Omental fat pad (tissue), 4 donors: ENCODE measurements at places on chromosomes 3 and 15.

- DNase-seq: no peak
These were observed 11.2 kb upstream of the KLHL40 start for GRCh38 chr3:42674146-42674545.

DNA sequence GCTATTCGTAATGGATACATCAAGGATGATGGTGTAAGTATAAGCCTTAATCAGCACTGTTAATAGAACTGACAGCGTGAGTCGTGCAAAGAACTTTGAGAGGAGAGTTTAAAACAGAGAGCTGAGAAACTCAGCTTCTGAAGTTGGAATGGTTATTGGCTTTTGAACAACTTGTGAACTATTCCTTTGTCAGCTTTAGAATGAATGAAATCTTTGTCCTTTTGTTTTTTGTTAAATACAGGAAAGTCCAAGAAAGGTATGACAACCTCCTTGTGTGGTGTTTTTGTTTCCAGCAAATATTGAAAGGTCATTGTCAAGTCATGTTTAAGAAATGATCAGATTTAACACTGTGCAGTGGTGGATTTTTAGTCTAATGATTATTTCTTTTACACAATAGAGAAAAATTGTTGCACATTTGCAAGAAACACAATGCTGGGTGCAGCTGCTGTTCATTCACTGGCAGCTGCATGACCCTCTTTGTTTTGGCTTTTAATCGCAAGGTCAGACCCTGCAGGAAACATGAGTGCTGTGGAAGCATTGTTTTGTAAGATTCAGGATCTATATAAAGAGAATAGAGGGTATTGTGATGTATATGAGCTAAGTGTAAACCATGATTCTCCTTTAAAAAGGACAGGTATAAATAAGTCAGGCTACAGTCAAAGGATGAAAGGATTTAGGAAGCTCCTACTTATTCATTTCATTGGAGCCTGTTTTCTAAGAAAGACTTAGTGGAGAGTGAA lies 21.7 kb upstream of the ABHD10 start:
- no peak for DNase-seq

GRCh38 chr3:117734496-117734895 lies 1024.9 kb downstream of the TUSC7 start:
- DNase-seq: no peak

- no peak for DNase-seq
These were observed 542 bp downstream of the PLOD2 start for GRCh38 chr3:146160321-146160963.

DNA sequence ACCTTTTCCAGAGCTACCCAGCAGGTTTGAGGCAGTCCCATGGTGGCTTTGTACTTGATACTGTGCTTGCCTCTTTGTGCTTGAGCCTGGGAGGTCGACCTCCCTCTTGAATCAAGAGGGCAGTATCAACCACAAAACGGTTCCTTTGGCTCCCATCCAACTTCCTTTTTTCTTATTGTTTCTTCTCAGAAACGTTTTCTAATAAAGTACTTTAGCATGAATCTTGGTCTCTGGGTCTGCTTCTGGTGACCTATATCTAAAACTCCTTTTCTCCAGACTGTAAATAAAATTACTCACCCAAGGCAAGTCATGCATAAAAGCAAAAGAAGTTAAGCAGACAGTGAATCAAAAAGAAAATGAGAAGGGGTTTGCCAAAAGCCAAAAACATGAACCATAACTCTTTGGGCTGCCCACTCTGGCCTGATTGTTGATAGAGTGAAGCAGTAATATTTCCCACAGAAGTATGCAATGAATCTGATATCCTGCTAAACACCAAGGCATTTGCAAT lies 112.2 kb upstream of the SLC4A7 start:
- DNase-seq: no peak

DNA sequence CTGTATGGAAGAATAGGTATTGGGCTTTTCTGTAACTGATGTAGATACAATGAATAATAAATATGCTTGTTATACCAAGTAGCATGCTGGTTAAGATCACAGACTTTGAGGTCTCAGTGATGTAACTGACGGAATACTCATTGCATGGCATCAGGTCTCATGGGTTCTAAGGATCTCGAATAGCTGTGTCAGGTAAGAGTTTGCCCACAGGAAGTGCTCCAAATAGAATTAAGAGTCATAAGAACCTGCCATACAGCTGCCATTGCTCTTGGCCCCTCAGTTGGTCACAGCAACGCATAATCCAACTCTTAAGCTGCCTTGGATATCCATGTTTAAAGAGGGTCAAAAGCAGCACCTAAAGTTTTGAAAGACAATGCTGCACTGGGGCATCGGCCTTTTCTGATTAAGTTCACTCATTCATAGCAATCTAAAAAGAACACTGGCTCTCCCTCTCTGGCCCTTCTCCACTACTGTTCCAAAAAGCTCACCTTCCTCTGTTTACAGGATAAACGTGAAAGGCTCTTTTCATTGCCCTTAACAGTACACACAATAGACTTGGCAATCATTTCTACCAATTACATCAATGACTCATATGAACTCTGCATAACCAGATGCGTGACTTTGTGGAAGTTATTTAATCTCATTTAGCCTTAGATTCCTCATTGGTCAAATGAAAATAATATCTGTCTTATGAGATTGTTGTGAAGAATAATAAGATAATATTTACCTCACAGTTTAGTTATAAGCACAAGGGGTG lies 74.6 kb downstream of the ZBTB20 start:
- DNase-seq: no peak

- DNase-seq: no peak
These were observed 719.3 kb upstream of the SGO1 start for GRCh38 chr3:20905210-20905805.

DNA sequence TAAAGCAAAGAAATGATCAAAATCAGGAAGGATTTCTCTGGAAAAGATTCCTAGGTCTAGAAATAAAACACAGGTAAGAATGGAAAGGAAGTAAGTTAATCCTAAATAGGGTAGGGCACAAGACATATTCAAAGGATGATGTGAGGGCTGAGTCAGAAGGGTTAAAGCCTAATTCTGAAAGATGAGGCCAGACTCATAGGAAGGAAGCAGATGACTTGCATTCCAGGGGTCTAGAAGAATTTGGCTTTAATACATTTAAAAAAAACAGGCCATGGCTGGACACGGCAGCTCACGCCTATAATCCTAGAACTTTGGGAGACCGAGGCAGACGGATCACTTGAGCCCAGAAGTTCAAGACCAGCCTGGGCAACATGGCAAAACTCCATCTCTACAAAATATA lies 3.2 kb downstream of the SSR3 start:
- DNase-seq: no peak

GRCh38 chr15:75081150-75081549 lies 57.8 kb downstream of the PPCDC start:
- no peak for DNase-seq

- no peak for DNase-seq
These were observed 20.9 kb upstream of the AMOTL2 start for GRCh38 chr3:134395103-134395502.

DNA sequence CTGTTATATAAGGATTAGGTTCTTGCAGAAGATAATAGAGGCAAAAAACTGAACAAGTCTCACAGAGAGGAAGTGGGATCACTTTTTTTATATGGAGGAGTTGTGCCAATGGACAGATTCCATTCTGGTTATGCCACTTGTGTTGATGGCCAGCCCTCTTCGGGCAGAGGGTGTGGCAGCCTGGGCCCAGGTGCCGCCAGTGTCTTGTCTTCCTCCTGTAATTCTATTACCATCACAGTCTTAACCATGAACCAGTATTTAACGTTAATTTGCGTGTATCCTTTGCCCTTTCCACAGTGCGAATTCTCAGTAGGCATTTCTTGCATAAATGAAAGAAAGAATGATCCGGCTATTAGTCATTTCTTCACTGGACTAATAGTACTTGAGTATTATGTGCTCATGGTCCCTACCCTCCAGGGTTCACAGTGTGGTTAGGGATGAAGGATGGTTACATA lies 7.0 kb upstream of the USP4 start:
- DNase-seq: no peak

DNA sequence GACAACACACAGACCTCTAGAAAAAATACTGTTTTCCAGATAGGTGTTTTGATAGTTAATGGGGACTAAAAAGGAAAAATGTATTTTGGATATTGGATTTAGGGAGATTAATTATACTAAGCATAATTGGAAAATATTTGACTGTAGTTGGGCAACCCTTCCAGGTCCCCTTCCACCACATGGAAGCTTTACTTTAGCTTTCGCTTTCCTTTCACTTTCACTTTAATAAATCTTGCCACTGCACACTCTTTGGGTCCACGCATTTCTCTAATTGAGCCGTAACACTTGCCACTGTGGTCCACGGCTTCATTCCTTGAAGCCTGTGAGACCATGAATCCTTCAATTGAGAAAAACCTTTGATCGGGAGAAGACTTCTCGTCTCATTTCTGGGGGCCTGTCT lies 15.5 kb downstream of the GLDN start:
- no peak for DNase-seq

GRCh38 chr3:176663837-176664831 lies 533.1 kb downstream of the TBL1XR1 start:
- no peak for DNase-seq

DNA sequence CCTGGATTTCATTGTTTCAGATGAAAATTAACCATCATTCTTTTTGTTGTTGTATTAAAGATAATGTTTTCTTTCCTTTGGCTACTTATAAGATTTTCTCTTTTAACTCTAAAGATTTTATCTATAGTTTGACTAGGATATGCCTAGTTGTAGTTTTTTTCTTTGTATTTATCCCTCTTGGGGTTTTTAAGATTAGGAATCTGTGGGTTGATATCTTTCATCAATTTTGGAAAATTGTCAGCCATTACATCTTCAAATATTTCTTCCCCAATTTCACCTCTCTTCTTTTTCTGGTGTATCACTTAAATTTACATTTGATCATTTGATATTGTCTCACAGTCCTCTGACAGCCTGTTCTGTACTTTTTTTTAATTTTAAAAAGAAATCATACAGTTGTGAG lies 32.5 kb upstream of the LIMD1 start:
- no peak for DNase-seq

GRCh38 chr3:39569095-39569494 lies 101.6 kb downstream of the MOBP start:
- DNase-seq: no peak

DNA sequence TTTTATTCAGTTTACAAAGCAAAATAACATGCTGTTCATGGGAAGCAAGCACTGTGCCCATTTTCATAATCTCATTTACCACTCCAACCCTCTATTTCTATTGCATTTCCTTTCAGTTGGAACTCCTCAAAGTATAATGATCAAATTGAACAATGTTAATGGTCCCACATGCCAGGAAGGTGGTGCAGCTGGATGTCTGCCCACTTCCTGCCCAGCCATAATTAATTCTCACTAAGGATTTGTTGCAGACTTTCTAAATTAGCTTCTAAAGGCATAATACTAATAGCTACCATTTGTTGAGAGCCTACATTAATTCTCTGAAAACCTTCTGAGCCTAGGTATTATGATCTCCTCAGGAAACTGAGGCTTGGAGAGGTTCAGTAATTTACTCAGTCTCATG lies 316.1 kb upstream of the TPM1 start:
- no peak for DNase-seq

GRCh38 chr3:25547943-25548674 lies 116.6 kb downstream of the TOP2B start:
- DNase-seq: no peak

GRCh38 chr15:61812476-61812875 lies 247.8 kb downstream of the VPS13C start:
- no peak for DNase-seq

- DNase-seq: no peak
These were observed 53.8 kb upstream of the DCP1A start for GRCh38 chr3:53401154-53401553.

GRCh38 chr3:37863949-37864822 lies 2.5 kb downstream of the CTDSPL start:
- DNase-seq: no peak

GRCh38 chr3:172157564-172158258 lies 118.3 kb downstream of the FNDC3B start:
- DNase-seq: no peak

DNA sequence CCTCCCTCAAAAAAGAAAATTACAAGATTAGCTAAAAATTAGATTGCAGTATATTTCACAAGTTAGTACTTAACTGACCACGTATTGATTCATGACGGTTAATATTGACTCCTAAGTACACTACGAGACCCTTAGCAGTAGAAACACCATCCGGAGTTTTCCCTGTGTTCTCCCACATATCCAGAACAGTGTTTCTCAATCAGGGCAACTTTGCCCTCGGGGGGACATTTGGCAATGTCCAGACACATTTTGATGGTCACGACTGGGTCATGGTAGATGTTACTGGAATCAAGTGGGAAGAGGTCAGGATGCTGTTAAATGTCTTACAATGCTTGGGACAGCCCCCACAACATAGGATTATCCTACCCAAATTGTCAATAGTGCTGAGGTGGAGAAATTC lies 40.7 kb upstream of the LIPC start:
- no peak for DNase-seq

DNA sequence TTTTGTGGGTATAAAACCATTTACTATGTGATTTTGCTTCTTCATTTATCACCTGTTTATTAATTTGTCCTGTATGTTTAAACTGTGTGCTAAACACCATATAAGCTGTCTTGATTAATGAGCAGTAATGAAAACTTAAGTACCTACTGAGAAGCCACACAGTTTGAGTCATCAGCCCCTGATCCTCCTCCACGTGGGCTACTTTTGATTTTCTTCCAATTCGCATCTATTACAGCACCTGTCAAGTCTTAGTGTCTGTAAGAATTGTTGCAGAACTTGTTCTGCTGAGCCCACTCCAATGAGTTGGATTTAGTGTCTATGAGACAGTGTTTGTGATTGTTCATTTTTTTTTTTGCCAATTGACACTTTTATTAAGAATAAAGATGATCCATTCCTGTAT lies 16.8 kb downstream of the EPHA6 start:
- DNase-seq: no peak

DNA sequence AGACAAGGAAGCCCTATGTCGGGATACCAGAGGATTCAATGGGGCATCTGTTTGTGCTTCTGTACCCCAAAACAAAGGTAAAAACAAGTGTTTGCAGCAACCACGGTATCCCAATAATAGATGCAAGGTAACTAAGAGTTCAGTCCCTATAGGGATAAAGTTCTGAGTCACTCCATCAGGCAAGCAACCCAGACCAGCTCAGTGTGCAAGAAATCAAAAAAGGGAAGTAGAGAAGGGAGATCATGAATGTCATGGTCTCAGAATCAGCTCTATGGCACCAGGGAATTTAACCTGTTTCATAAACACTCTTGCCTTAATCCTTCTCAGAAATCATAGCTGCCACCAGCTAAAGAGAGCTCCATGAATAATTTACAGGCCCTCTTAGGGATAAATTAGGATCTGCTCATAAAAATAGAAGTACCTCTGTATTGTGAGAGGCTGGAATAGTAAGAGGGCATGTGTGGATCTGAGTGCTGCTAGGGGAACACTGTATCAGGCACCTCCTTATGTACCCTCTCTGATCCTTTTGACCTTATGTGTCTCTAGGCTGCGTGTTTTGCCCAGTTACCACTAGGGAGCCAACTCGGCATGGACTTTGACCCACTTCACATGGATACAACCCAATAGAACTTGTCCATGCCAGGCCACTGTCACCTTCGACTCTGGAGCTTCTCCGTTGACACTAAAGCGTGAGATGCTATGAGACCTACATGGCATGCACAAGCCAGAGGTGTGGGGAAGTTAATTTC lies 754.6 kb downstream of the AGBL1 start:
- no peak for DNase-seq
